ENCODE measurements at places on chromosomes 2 and 18.

DNA sequence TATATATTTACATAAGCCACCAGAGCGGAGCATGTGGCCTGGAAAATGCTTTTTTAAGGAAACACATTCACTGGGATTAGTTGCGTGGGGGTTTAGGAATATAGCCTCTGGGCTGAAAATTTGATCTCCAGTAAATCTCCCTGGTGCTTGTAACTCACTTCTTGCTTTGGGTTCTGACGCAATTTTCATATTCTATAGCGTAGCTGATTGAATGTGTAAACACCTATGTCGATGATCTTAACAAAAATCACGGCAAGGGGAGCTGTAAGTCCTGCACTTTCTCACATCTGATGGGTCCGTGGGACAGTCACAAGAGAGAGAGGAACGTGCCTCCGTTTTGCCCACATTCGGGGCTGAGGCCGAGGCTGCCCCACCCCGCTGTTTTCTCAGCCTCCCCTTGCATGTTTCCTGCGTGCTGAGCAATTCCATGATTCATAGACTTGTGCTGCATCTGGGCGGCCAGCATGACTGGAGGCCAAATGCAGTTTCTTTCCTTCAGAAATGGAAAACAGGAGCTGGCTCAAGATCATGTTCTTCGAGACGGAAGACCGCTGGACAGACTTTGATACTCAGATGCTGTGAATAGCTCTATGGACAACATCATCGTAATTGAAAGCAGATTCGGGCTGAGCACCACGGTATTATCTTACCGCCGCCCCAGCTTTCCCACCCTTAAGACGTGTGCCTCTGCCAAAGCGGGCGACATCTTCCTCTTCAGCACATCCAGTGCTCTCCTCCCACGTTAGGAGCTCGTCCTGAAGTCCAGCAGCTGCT is 109.2 kb downstream of the TMEM18 start:
- peak; percentile 44 for DNase-seq

DNA sequence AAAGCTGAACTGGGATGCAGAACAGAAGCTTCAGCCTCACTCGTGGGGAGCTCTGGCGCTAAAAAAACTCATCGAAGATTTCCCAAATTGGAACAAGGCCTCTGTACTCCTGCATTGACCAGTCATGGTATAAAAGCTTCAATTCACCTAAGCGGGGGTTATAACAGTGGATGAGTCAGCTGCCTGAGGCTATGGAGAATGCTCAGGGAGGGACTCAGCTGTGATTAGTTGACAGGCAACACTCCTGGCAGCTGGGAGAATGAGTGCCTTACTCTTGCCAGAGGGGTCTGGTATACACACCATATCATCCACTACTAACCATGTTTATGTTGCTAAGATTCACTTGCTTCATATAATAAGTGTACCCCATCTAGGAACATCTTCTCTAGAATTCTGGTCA is 350.6 kb upstream of the VRK2 start:
- no peak for DNase-seq

GRCh38 chr2:74919827-74920226 is 38.6 kb upstream of the POLE4 start:
- DNase-seq: no peak

DNA sequence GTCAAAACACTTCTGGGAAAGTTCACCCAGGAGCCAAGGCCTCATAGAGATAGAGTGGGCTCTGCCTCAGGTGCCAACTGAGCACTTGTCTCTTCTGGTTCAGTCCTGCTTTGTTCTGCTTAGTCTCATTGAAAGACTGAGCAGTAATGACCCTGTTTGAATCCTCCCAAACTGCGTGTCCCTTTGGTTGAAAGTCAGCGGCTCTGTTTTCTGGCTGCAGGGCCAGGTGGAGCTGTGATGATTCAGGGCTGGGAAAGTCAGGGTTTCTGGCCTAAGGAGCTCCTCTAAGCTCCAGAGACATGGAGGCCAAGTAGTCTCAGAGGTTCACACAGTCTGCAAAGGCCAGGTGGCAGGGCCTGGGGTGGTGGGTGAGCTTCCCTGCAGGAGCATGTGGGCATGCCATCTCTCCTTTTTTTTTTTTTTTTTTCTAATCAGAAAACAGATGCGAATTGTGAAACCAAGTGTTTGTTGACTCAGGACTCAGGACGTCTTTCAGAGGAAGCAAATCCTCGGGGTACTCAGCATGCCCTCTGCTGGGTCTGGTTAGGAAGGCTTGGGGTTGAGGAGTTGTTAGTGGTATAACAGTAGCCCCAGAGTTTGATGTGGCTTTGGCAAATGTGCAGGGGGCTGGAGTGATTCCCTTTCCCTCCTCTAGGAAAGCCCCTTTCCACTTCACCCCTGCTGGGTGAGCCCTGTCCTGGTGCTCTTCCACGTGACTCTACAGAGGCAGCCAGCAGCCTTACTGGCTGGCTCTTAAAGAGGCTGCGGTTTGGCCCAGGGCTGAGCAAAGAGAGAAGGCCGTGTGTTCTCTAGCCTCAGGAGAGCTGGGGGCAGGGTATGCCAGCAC is 38.3 kb downstream of the TMEM17 start:
- DNase-seq: no peak

- DNase-seq: no peak
These were observed 871.9 kb downstream of the TSN start for GRCh38 chr2:122627388-122627787.

DNA sequence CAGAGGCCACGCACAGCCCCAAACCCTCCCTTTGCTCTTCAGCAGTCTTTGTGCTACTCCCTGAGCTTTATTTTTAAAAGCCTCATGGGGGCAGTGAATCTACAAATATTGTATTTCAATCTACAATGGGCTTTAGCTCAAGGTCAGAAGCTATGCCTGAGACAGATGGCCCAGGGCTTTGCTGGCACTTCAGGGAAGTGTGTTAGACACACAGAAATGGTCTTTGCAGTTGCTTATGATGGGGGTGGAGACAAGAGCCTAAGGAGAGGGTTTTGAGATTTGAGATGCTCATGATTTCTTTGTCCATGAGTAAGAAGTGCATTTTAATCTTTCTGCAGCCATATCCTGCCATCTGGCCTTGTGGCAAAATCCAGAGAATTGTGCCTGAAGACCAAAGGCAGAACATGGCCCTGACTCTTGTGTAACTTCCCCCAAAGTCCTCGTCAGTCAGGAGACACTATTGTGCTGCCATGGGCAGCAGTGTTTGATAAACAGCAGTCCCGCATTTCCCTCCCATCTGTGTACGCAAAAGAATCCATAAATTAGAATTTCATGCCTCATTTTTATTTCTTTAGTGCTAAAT is 92.6 kb downstream of the VAPA start:
- DNase-seq: no peak

DNA sequence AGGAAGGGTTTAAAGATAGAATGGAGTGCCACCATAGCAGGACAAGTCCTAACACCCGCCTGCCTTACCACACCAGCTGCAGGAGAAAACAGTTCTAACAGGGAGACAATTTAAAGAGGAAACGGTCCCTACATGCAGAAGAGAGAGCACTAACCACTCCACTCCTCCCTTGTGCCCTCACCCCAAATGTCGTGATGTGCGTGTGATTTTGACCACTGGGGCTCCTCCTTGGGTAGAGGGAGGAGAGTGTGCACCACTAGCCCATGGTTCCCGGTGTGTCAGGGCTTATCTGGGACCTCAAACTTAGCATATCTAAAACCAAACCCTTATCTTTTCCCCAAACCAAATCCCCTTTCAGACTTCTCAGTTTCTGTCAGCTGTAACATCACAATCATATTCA is 105.5 kb upstream of the CCDC68 start:
- DNase-seq: no peak

DNA sequence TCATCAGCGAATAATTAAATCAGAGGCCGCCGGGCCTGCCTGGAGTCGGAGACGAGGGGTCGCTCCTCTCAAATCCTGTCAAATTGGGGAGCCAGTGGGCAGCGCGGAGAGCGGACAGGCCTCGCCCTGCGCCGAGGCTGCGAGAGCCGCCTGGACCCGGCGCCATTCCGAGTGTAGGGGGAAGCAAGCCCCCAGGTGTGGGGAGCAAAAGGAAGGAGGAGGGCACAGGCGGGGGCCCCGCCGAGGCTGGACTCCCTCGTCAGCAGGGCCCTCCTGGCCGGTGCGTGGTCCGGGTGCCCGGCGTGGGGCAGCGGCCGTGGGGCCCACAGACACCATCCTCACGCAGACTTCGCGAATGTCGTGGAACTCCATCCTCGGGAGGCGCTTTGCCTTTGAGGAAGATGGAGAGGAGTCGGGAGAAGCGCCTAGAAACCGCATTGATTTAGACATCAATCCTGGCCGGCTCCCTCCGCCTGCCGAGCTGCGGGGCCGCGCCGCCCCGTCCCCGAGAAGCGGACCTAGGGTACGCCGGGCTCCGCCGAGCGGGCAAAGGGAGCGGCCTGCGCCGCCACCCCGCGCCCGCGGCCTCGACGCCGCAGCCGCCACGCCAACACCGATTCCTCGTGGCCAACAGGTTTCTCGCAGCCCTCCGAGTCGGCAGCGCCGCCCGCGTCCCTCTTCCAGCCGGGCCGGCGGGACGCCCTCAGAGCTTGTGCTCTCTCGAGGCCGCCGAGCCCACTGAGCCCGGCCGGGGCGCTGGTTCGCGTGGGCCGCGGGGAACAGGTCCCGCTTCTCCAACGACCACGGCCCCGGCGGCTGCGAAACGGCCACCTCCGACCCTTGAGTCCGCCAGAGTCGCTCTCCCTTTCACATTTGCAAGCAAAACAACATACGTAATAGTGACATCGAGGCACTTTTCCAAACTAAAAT is 6.7 kb upstream of the ONECUT2 start:
- no peak for DNase-seq

- DNase-seq: peak; percentile 57
These were observed 139.9 kb downstream of the TANC1 start for GRCh38 chr2:159108181-159108893.

DNA sequence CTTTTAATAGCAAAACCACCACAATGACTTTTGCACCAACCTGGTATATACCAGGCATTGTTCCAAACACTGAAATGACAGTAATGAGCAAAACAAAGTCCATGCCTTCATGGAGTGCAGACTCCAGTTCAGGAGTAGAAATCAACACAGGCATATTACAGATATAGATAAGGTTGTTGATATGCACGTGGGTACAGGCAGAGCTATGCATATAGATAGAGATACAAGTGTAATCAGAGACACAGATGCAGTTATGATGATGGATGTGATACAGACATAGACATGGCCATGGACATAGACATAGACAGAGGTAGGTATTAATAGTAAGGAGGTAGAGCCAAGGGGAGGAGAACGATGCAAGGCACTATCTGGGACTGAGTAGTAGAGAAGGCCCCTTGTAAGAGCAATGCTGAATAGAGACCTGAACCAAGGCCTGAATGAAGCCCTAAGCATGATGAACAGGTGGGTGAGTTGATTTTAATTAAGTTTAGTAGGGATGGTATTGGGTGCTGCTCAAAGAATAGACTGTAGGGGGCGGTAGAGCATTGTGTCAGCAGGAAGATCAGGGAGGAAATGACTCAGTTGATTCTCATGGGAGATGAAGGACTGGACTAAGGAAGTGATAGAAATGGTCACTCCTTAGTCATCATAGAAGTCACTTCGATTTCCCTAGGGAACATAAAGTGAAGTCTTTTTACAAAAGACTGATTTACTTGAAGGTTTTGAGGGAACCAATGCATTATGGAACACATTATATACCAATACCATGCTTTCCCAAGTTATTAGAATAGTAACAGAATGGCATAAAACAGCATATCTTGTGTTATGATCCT is 39.4 kb downstream of the CMPK2 start:
- DNase-seq: no peak

GRCh38 chr2:126463892-126464674 is 191.9 kb upstream of the GYPC start:
- DNase-seq: no peak
